ENCODE measurements at places on chromosomes 7 and 10.

- no peak for DNase-seq
These were observed 676 bp downstream of the PLAC9 start for GRCh38 chr10:80133206-80133605.

GRCh38 chr7:5314864-5315263 lies 32.1 kb downstream of the SLC29A4 start:
- no peak for DNase-seq

- no peak for DNase-seq
These were observed 185.4 kb downstream of the RAB11FIP2 start for GRCh38 chr10:117861329-117861728.

- DNase-seq = no peak
These were observed 117.8 kb downstream of the WDR37 start for GRCh38 chr10:1174022-1174421.

DNA sequence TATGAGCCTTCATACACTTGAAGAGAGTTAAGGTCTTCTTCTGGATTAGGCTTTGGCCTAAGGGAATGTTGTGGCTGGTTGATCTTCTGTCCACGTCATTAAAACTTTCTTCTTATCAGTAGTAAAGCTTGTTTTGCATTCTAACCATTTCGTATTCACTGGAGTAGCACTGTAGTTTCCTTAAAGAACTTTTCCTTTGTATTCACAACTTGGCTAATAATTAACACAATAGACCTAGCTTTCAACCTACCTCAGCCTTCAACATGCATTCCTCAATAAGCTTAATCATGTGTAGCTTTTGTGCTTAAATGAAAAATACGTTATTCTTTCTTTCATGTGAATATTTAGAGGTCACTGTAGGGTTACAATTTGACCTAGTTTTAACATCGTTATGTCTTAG lies 42.8 kb downstream of the AKR1C8 start:
- DNase-seq = no peak

GRCh38 chr7:69550991-69551390 lies 47.3 kb upstream of the AUTS2 start:
- DNase-seq = no peak

- no peak for DNase-seq
These were observed 303.5 kb upstream of the BMPER start for GRCh38 chr7:33601884-33602283.

DNA sequence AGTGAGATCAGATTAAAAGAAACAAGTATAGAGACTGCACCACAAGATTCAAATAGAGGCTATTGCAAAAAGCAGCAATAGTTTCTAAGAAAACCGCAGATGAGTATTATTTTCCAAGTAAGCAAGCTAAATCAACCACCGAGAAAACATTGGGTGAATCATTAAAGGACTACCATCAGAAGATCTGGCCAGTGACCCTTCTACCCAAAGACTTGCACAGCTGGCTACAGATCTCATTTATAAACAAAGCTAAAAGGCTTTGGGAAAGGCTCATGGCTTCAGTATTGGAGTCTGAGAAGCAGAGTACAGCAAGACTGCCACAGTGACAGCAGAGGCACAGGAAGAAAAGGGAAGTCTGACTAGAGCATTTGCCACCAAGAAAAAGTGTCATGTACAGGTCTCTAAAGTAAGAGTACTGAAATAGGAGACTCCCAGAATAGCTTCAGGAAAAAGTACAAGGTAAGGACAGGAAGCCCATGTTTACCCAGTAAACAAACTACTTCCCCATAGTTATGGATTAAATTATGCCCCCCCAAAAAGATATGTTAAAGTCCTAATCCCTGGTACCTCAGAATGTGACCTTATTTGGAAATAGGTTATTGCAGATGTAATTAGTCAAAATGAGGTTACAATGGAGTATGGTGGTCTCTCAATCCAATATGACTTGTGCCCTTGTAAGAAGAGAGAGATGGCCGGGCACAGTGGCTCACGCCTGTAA lies 19.0 kb downstream of the STEAP1 start:
- DNase-seq = no peak

DNA sequence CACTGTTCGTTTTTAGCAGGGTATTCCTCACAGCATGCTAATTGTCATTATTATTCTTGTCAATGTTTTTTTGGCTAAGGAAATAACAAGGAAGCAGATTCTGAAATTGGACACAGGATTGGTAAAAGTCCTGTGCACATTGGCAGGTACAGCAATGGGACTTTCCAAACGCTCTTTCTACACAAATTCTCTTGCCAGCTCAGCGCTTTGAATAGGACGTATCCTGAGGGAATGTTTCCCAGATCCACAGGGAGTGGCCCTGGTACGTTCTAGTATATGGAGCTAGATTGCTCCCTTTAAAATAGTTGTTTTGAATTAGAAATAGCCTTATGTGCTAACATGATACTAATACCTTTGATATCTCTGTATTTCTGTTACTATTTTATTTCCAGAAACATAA lies 82.8 kb upstream of the GRB10 start:
- no peak for DNase-seq

GRCh38 chr7:131145770-131146169 lies 181.9 kb upstream of the MKLN1 start:
- DNase-seq = no peak

- no peak for DNase-seq
These were observed 61.1 kb upstream of the IL6 start for GRCh38 chr7:22665923-22666322.

GRCh38 chr7:148650232-148650858 lies 48.4 kb upstream of the CUL1 start:
- no peak for DNase-seq

- DNase-seq = no peak
These were observed 23.4 kb upstream of the GSAP start for GRCh38 chr7:77439572-77439971.
